ENCODE measurements at places on chromosomes 11 and 22.

DNA sequence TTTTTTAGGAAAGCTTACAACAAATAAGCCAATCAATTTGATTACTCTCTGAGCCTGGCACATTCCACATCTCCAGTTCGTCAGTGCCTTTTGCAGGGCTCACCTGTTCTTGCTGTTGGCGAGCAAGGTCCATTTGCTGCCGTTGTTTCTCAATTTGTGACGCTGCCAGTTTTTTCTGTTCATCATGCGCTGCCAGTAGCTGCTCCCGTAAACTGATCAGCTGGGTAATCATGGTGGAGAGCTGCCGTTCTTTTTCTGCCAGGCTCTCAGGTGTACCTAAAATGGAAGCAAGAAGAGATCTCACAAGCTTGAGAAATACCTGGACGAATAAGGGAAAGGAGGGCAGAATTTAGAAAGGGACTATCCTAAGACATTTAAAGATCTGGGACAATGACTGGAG is 169.7 kb downstream of the SOX6 start:
- no peak for DNase-seq

GRCh38 chr22:50275181-50276055 is 5.2 kb upstream of the MAPK11 start:
- DNase-seq = no peak

DNA sequence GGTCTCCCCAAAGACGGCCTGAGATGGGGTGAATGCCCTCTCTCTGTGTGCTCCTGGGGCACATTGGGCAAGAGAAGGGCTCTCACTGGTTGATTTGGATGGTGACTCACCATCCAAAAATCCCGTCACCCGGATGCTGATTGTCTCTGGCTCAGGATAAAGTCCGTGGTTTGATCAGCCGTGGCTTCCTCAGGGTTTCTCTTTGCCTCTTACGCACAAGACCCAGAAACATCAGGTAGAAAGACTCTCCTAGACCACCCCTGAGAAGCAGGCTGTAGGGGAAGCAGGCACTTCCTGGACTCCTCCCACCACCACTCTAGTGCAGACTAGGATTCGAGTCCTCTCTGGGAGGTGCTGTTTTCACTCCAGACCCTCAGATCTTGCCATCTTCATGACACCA is 176.1 kb upstream of the NCAM1 start:
- DNase-seq = no peak

GRCh38 chr11:118227865-118228785 is 3.3 kb upstream of the JAML start:
- DNase-seq = no peak

- DNase-seq = no peak
Measured at GRCh38 chr22:24474649-24475255, 20.4 kb upstream of the UPB1 start.

DNA sequence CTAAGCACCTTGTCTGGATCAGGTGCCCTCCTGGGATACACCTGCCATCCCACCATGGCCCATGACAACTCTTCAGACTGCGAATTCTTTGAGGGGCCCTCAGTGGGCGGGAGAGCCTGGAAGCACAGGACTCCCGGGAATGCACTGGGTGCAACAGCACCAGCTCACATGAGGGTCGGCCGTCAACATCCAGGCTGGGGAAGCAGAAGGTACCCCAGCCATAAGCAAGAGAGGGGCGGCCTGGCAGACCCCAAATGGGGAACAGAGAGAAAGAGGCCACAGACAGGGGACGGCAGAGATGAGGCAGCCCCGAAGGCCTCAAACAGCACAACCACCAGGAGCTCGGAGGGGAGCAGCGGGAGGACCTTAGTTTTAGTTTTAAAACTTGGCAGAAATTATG is 94.4 kb downstream of the PHF21B start:
- no peak for DNase-seq

DNA sequence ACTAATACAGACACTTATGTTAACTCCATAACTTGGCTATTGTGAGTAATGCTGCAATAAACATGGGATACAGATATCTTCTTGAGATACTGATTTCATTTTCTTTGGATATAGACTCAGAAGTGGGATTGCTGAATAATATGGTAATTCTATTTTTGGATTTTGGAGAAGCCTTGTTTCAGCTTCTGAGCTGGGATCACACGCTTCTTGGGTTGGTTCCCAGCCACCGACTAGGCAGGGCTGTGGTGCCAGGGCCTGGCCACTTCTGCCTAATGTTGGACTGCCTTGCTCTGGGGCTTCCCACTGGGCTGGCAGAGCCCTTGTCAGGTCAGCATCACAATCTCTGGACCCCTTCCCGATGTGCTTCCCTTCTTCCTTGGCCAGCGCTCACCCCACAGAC is 14.0 kb upstream of the MCHR1 start:
- no peak for DNase-seq

DNA sequence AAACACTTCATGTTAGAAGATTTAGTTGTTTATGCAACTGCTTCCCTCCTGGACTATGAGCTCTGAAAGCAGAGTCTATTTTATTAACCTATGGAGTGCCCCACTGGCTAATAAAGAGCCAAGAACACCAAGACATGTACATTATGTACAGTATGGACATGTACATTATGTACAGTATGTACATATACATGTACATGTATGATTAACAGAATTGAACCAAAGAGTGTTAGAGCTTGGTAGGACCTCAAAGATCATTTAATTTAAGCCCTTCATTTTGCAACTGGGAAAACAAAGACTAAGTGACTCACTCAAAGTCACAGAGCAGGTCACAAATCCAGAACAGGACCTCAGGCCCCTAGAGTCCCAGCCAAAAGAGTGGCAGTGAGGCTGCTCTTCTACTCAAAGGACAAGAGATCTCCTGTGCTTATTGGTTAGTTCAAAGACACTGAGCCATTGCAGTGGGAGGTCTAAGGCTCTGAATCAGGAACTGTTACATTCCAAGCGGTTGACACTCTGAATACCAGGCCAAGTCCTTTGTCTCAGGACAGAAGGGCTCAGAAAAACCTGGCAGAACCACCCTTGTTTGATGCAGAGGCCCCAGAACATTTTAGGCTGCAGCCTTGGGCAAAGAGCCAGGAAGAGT is 103.8 kb downstream of the FAM168A start:
- no peak for DNase-seq

- DNase-seq = no peak
Measured at GRCh38 chr11:47233989-47234668, 14.5 kb downstream of the ACP2 start.

DNA sequence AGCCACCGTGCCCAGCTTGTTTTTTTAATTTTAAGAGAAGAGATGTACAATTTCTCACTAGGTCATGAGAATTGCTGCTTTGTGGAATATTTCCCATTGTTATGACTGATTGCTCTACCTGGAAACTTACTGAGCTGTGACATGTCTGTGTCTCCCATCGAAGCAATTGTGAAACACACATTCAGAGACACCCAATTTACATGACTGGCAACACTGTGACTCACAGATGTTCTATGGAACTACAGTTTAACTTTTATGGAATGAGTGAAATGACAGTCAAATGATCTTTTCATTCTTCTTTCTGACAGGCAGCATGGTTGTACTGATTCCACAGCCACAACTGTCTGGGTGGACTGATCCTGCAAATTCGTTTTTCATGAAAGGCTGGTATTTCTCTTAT is 32.3 kb downstream of the ELF5 start:
- no peak for DNase-seq

GRCh38 chr11:131065435-131066413 is 149.4 kb upstream of the SNX19 start:
- DNase-seq = no peak

All from HEK293T (cell line).